ENCODE measurements at places on chromosomes 12 and 14.

DNA sequence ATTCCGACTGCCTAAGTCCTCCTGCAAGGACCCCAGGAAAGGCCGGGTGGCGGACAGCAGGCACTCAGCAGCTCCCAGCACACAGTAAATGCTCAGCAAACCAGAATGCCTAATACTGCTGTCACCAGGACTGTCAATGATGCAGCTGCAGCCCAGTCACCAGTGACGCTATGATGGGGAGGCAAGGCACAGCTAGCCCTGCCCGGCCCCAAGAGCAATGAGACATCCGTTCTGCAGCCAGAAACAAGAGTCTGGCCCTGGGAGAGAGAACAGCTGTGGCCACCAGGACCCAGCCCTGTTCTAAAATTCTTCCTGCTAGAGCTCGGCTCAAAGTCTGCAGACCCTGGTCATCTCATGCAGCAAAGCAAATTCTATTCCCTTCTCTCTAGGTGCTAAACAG, 69.8 kb downstream of the NCOR2 start:
- no peak for DNase-seq

DNA sequence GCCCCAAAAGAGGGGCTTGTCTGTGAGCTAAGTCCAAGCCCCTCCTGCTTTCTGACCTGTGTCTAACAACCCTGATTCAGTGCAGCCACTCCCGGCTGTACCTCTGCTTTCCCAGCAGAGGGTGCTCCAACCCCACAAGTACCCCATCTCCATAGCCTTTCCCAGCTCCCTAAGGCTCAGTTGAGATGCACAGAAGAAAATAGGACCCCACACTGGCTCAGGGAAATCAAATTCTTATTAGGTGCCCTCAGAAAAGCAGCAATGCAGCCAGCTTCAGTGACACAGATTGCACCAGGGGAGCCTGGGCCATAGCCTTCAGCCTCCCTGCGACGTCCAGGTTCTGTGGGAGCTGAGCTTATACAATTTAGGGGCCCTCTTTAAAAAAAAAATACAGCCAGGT, 49.9 kb downstream of the LRRC74A start:
- peak; percentile 26 for DNase-seq

DNA sequence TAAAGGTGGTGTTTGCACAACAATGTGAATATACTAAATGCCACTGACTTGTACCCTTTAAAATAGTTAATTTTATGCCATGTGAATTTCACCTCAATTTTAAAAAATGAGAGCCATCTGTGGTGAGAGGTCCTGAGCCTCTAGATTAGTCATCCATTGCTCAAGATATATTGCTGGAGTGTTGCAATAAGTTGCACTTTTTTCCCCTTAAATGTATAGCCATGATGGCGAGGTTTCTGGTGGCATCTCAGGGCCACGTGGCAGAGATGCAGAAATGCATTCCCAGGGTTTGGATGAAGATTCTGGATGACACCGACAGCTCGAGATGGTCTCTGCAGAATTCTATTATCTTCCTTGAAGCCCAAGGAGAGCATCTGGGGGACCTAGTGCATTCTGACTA, 153.7 kb downstream of the AACS start:
- no peak for DNase-seq

- DNase-seq: no peak
Observed at GRCh38 chr12:105083551-105084105, 630 bp downstream of the ALDH1L2 start.

GRCh38 chr12:92470608-92471021, 232.2 kb upstream of the PLEKHG7 start:
- no peak for DNase-seq

- no peak for DNase-seq
Observed at GRCh38 chr12:11705010-11705409, 55.5 kb downstream of the ETV6 start.

GRCh38 chr14:51368721-51369163, 128.7 kb downstream of the TMX1 start:
- DNase-seq: no peak

DNA sequence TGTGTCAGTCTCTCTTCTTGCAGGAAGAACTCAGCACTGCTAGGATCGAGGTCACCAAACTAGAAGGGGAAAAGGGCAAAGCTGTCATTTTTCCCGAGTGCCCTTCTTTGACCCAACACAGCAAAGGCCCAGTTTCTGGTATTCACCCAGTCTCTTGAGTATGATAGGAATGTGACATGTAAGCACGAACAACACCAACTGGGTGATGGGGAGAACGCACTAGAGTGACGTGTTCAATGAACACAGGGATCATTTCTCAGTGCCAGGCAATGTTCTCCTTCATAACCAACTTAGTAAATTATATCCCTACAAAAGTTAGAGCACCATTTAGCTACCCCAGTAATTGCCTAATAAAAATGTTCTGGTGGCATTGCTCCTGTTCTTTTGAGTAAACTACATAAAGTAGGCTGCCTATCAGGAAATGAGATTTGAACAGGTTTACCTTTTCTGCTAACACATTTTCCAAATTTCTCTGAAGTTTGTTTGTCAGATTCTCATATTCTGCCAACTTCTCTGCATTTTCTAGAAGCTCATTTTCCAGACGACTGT, 64.5 kb downstream of the NIN start:
- DNase-seq: peak; percentile 58

- DNase-seq: no peak
Observed at GRCh38 chr14:93688239-93688666, 100.0 kb downstream of the PRIMA1 start.

- no peak for DNase-seq
Observed at GRCh38 chr12:111045941-111046340, 125.6 kb upstream of the MYL2 start.

GRCh38 chr14:56172074-56172473, 53.9 kb downstream of the PELI2 start:
- no peak for DNase-seq

DNA sequence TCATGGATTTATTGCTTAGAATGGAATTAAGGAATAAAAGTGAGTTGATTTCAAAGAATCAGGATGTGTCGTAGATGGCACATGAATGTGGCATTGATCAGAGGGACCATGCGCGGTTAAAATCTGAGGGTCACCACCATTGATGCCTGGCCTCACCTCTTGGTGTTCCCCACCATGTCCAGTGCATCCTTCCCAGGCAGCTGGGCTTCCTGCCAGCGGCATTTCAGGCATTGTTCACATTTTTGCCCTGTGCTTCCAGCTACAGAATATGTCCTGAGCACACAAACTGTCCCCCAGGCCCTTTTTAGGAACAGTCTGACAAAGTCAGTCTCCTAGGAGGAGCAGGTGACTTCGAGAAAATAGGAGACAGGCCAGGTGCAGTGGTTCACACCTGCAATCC, 42.0 kb upstream of the TSPAN9 start:
- DNase-seq: no peak

DNA sequence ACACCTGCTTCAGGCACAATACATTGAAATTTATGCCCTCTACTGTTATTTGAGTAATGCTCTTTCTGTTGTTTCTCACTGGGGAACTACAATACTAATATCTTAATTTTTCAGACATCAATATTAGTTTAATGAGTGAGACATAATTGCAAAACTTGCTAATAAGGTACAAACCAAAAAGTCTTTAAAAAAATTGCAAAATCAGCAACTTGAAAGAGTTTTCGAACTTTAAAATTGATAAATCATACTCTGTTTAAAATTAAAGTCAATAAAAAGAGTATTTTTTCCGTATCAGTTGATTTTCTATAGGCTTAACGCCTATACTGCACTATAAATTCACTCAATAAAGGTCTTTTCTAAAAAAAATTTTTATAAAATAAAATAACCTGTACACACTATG, 1735.9 kb upstream of the SEL1L start:
- no peak for DNase-seq

- no peak for DNase-seq
Observed at GRCh38 chr12:46553266-46553665, 180.7 kb upstream of the SLC38A2 start.

DNA sequence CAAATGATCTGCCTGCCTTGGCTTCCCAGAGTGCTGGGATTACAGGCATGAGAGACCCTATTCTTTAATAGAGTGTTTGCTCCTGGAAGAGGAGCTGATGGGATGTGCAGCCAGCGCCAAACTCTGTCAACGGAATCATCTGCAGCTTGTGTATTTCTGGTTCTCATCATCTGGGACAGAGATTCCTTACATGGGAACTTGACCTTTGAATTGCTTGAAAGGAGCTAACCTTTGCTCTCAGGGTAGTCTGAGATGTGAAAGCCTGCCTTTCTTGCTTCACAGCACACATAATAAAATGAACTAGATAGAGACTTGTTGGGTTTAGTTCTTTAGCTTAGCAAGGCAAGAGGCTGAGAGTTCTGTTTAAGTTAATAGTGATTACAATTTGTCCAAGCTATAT, 120.0 kb downstream of the OTOGL start:
- no peak for DNase-seq

- DNase-seq: no peak
Observed at GRCh38 chr14:99361596-99362215, 89.7 kb upstream of the BCL11B start.

- no peak for DNase-seq
Observed at GRCh38 chr12:21324551-21324950, 10.2 kb downstream of the SLCO1A2 start.

GRCh38 chr14:95614349-95614748, 71.9 kb upstream of the TCL1B start:
- no peak for DNase-seq

GRCh38 chr12:84497819-84498218, 414.8 kb downstream of the SLC6A15 start:
- no peak for DNase-seq

DNA sequence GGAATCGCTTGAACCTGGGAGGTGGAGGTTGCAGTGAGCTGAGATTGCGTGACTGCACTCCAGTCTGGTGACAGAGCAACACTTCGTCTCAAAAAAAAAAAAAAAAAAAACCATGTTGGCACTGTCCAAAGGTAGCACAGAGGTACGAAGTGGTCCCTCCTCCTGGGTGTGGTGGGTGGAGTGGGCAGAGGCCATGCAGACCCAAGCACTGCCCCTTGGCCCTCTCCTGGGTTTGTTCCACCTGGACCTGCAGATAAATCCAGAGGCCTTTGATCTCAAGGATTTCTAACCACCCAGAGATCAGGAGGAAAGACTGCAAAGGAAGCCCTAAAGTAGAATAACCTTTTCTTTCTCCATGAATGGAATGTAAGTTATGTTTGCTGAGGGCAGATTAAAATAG, 8.7 kb upstream of the GALNT6 start:
- DNase-seq: no peak

DNA sequence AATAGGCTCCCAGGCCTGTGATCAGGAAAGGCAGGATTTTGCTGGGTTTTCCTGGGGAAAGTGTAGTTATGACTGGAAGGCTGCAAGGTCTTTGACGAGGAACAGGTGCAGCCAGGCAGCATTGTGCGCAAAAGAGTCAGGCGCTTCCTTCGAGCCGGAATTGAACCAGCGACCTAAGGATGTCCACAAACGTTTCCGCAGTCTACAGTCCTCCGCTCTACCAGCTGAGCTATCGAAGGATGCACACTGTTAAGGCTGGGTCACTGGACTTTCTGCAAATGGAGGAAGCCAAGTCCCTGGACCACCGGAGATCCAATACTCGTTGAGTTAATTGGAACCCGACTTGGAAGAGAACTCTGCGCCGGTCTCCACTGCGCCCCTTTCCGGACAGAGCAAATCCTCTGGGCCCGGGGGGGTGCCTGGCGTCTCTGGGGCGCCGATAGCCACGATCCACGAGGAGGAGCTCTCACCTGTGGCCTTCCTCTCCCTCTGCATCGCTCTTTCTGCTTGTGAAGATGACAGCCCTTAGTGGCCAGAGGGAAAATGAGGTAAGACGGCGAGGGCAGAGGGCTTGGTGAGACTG, 18.4 kb upstream of the OR6S1 start:
- DNase-seq: no peak

GRCh38 chr12:122722387-122722786, 5.8 kb upstream of the HCAR3 start:
- no peak for DNase-seq

- no peak for DNase-seq
Observed at GRCh38 chr14:49598189-49598484, 603 bp upstream of the LRR1 start.

DNA sequence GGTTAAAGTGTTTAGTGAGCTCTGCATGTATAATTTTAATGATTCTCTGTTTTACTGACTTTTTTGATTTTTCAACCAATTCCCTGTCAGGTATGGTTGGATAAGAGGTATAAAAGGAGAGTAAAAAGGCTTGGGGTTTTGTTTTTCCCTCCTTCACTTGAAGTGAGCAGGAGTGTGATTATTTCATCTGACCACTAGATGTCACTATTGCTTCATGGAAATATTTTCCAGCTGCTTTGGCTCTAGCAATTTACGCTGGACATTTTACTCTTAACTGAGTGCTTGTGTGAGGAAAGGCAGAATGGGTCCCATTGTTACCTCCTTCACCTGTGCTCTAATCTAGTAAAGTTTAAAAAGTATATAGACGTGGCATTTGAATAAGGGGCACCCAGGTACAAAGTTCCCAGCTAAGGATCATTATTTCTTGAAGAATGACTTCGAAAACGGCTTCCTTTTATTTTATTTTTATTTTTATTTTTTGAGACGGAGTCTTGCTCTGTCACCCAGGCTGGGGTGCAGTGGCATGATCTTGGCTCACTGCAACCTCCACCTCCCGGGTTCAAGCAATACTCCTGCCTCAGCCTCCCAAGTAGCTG, 66.5 kb downstream of the TBC1D30 start:
- DNase-seq: no peak

DNA sequence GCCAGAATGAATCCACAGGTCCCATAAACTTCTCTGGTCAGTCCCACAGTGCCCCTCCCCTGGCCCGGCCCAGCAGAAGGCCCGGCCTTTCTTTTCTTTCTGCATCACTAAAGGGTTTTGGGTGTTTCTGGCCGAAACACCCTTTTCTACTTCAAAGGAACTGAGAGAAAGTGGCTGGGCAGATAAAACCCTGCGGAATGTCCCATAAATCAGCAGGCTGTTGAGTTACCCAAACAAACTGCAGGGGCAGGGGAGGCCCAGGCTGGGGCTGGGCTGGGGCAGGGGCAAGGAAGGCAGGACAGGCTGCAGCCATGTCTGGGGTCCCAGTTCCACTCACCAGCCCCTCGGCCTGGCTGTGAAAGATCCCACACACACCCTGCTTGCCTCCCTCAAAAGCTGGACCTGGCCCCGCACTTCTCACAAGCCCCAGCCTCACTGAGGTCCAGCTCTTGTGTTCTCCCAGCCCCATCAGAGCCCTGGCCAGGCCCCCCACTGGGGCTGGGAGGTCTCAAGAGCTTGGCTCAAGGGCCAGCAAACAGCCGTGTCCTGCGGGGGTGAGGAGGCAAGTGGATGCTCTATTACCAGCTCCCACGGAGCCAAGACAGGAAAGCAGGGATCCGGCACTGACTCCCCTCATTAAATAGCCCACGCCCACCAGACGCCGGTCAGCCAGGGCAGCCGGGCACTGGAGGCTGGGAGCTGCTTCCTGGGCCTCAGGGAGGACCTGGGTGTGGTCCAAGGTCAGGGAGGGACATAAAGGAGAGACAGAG, 41.9 kb downstream of the CCNK start:
- no peak for DNase-seq

GRCh38 chr12:74900232-74900631, 309.4 kb downstream of the KCNC2 start:
- DNase-seq: no peak

GRCh38 chr12:88298014-88298682, 156.0 kb downstream of the TMTC3 start:
- peak; percentile 63 for DNase-seq
